ENCODE measurements at places on chromosomes 2 and 18.

GRCh38 chr2:231412618-231412963 lies 17.1 kb downstream of the B3GNT7 start:
- DNase-seq, result no peak

DNA sequence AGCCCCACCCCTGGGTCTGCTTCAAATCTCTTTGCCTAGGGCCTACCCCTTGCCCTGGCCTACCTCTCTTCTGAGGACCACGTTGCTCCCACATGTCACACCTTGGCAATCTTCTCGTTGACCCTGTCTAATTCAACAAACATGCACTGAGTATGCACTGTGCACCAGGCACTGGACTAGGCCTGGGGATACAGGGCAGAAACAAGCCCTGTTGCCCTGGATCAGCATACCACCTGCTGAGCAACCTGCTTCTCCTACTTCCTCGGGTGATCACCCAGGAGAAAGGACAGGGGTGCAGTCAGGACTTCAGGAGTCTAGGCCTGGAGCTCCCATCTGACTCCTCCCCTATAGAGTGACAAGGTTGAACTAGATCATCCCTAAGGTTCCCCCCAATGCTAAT lies 9.7 kb downstream of the WNT10A start:
- no peak for DNase-seq

DNA sequence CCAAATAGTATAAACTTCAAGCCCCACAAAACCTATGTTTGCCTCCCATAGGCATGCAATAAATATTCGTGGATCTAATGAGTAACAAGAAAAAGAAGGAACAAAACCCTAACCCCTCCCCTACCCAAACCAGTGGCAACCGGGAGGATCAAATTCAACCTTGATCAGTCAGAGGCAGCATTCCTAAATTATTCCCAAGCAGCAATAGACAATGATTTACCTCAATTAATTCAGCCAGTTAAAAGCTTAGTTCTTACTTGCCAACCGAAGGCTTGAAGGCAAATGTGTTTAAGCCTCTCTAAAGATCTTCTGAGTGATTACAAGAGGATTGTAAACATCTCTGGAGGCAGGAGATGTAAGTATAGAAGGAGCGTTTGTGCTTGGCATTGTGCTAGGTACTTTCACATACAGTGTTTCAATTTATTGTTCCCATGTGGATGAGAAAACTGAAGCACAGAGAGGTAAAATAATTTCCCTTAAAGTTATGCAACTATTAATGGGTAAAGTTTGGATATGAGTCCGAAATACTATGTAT lies 197.7 kb downstream of the MTX2 start:
- no peak for DNase-seq

- DNase-seq, result no peak
Measured at GRCh38 chr18:34858188-34858587, 148.1 kb downstream of the DTNA start.
